Smooth muscle cell of the brain vasculature (primary cell): ENCODE measurements at places on chromosomes 12 and 14.
A peak's percentile ranks its signal among the peaks of the same experiment; 100 is the strongest.

DNA sequence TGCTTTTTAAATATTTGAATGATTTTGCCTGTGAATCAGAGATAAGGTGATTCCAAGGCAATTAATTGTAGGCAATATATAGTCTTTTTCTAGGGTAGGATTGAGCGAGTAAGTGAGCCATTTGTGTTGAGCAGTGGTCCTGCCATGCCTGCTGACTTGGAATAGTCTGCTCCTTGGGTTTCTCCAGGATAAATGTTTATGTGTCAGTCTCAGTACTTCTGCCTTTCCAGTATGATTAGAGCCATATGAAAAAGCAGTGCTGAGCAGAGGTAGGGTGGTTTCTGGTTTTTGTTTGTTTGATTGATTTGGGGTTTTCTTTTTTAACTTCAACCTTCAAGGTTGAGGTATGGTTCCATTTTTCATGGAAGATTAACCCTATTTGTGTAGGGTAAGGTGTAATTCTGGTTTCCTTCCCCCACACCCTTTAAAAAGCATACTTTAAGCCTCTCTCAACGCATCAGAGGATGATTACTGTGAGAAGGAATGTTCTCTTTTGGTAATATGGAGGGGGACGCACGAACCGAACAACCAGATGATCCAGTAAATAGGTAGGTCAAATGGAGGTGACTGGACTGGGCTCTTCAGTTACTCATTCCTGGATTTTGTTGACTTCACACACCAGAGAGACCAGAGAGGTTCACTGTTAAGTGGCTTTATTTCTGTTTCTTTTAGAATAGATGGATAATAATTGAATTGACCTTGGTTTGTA, 22.7 kb downstream of the FRMD6 start:
- no peak for DNase-seq

DNA sequence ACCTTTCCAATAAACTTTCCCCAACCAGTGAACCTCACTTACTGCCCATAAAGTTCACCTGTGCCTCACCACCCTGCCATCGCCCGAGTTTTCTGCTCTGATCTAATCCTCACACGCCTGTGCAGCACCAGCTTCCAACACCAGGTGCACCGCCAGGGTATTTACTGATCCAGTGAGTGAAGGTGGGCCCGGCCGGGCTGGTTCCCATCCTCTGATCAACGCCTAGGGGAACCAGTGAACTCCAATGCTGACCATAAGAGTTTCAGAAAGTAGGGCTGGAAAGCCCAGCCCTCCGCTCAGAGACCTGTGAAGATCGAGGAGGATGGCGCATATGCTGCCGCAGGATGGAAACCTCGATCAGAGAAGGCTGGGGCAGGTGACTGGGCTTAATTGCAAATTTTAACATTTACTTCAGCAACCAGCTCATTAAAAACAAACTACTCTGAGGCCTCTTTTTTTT, 685 bp upstream of the MYL6B start:
- no peak for DNase-seq

DNA sequence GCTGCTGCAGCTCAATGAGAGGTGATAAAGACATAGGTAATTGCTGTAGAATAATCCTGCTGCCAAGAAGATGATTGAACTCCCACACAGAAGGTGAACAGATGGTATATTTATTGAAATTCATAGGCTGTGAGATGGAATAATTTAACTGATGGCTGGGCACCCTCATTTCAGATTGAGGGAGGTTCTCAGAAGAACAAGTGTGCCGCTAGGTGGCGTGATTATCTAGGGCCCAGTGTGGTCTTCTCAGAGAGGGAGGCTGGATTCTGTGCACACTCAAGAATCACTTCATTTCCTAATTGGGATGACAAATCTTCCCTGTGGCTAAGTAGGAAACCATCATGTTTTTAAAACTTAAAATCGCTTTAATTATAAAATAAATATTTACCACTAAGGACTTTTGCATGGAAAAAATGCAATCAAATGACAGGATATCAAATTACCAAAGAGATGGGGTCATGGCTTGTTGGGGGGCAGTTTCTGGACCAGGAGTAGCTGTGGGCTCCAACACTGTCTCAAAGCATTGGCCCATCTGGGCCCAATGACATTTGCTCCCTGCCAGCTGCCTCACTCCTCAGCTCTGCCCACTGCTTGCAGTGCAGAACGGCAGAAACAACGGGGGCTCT, 132.3 kb downstream of the SNAPC1 start:
- DNase-seq = peak; percentile 17

- no peak for DNase-seq
Measured at GRCh38 chr14:34072921-34073320, 122.0 kb upstream of the EGLN3 start.

DNA sequence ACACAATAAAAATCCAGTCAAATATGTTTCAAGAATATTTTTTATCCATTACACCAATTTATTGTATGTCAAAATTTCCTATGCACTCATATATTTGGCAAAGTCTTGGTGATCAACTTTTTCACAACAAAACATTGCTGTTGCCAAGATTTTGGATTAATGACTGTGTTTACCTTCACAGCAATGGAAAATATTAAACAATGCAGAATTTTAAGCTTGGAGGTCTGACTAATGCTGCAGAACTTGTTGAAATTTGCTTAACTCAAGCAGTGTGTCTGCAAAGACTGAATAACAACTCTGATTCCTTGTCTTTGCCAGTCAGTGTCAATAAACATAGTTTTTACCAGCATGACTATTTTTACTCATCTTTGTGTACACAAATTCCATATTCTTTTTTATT, 336.4 kb downstream of the CCER1 start:
- DNase-seq = no peak

DNA sequence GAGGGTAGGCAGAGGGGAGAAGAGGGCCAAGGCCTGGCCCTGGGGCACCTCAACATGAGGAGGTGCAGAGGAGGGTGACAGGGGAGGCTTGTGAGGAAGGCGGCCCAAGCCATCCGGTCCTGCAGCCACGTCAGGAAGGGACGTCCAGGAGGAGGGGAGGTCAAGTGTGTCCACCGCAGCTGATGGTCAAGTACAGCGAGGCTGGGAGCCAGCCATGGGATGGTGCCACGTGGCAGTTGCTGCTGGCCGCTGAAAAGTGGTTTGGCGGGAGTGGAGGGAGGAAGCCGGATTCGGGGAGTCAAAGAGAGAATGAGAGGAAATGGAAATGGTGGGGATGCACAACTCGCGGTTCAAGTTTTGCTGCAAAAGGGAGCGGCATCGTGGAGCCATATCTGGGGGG, 41.2 kb downstream of the PRIMA1 start:
- no peak for DNase-seq

GRCh38 chr12:95054206-95054605, 19.2 kb downstream of the NR2C1 start:
- DNase-seq = no peak
